ENCODE measurements at places on chromosomes 7 and 10. TPM values are rescaled to one million over a fixed set of nuclear protein-coding genes. Genes with fewer than 3 reads are reported as not detected.

The KAZALD1 gene
- total RNA-seq, result 14.4 TPM

The ZWINT gene
- total RNA-seq, result 10.9 TPM

The KCND2 gene
- 2.1 TPM for total RNA-seq

The SOSTDC1 gene
- not detected for total RNA-seq

The TRIM73 gene
- total RNA-seq, result 0.51 TPM

The OR2A5 gene
- total RNA-seq, result not detected

The ST8SIA6 gene
- total RNA-seq, result 0.26 TPM

The UTF1 gene
- not detected for total RNA-seq

The NUPR2 gene
- total RNA-seq, result not detected

DNA sequence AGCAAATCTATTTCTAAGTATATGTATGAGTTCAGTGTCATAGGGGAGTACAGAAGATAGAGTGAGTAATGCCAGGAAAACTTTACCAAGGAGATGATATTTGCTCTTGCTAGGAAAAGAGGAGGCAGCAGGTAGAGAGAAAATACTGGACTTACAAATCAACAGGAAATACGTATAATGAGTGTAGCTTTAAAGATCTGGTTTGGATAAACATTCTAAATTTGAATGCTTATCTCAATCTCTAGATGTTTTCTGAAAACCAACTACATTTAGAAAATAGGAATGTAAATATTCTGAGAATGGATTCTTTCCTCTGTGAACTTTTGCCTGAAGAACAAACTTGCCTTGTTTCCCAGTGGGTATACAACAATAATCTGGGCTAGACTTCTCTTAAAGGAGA, 46.9 kb upstream of the GNAI1 start:
- DNase-seq, result no peak

DNA sequence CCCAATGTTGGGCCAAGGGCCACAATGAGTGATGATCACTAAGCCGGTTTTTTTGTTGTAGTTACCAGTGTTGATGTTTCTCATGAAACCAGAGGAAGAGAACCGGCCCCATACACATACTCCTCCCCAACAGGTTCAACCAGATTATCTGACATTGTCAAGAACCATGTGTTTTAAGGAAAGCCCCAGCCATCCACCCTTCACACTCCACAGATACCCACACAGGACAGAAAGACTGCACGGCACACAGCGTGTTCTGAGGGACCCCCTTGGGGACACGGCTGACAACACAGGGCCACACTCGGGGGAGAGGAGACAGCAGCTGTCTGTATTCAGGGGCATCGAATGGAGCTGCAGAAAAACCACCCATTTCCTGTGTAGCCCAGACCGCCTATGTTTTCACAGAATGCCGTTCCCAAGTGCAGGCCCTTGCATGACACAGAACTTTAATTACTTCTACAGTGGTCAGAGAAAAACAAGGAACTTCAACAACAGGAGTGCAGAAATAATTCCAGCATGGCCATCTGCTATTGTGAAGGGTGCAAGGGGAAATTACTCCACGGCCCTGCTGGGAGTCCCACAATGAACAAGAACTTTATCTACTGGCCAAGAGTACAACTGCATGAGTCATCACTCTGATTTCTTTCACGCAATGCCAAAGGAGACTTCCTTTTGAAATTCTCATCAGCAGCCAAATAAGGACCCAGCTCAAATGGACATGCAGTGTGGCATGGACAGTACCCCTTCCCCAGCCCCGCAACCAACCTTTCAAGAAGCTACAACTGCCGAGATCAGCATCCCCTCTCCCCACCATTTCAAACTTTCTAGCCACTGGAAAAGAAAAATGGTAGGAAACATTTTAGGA, 2.3 kb downstream of the KLF6 start:
- peak; percentile 97 for DNase-seq

- DNase-seq, result peak; percentile 14
These were observed 27.2 kb downstream of the CCM2 start for GRCh38 chr7:45026984-45027773.

GRCh38 chr10:73247509-73248258, 629 bp upstream of the DNAJC9 start:
- DNase-seq, result no peak

- DNase-seq, result no peak
These were observed 8.0 kb downstream of the GET4 start for GRCh38 chr7:884191-885003.

DNA sequence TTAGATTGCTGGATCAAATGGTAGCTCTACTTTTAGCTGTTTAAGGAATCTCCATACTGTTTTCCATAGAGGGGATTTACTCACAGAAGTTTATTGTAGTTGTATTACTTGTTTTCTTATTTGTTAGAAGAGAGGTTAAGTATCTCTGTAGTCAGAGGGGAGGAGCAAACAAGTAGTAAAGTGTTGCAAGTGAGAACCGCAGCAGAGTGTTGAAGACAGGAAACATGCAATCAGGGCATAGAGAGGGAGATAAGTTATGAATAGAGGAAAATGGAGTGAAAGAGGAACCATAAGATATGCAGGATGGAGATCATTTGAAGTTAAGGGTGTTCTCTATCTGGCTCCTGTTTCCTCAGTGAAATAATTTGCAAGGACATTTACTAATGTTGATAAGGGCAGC, 331.4 kb upstream of the TMEM229A start:
- no peak for DNase-seq

DNA sequence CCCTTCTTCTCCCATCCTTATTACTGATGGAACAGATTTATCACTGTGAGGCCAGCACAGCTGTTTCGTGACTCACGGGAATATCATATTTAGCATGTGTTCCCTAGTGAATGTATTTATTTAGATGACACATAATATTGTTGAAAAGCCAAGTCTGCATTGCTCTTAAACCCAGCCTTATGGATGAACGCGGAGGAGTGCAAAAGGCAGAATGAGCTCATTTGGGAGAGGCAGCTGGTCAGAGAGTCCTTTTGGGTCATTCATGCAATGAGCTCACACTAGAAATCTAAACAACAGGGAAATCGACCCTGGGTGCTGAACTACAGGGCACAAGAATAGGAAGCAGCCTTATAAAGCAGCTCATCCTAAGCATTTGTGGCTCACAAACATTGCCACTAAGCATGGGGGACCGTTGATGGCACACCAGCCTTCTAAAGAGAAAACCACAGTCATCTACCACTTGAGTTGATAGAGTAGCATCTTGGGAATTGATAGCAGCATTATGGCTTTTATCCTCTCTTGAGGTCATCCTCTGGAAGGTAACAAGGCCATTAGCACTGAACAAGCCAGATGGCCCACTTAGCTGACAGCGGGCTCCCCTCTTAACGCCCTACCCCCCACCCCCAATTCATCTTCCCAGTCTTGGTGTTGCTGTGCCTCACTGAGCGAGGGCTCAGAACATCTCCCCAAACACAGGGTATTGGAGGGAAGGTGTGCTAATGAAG, 32.9 kb upstream of the SDK1 start:
- DNase-seq, result peak; percentile 99

GRCh38 chr10:18455086-18455884, 196.1 kb downstream of the NSUN6 start:
- DNase-seq, result no peak

DNA sequence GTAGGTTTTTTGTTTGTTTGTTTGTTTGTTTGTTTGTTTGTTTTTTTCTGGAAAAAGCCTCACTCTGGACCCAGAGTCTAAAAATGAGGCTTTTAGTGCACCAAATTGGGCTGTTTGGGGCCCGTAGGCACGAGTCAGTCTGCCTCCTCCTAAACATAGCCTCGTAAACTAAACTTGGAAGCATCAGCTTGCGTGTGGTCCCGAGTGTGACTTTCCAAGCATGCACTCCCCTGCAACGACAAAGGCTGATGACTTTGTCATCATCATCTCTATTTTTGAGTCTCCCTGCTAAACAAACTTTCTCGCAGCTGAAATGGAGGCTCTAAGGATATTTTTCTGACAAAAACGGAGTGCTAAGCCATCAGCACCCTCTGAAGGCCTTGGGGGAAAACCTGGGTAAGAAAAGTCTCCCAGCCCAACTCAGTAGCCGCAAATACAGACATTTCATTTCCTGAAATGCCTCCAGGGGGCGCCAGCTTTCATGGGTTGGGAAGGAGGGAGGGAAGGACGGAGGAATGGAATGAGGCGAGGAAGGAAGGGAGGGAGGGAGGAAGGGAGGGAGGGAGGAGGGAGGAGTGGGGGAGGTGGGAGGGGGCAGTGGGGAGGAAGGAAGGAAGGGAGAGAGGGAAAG, 245.9 kb downstream of the KCNMA1 start:
- DNase-seq, result peak; percentile 79

DNA sequence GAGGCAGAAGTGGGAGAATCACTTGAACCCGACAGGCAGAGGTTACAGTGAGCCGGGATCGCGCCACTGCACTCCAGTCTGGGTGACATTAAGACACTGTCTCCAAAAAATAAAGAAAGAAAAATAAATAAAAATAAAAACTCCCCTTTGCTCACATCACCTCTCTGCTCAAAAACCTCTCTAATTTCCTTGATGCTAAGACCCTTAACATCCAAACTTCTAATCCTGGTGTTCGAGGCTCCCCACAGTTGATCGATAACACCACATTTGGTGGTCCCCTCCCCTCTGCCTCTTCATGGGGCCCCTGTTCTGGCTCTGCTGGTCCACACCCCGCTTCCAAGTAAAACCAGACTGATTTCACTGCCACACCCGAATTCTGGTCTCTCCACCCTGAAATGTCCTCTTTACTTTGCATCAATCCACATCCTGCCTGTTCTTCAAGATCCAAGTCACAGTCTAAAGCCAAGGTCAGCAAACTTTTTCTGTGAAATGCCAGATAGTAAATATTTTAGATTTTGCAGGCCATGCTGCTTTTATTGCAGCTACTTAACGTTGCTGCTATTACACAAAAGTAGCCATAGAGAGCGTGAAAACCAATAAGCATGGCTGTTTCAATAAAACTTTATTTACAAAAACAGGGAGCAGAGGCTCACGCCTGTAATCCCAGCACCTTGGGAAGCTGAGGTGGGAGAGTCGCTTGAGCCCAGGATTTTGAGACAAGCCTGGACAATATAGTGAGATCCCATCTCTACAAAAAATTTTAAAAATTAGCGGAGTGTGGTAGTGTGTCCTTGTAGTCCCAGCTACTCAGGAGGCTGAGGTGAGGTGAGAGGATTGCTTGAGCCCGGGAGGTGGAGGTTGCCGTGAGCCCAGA, 11.8 kb downstream of the MOSPD3 start:
- no peak for DNase-seq

GRCh38 chr10:116053910-116054309, 219.1 kb downstream of the GFRA1 start:
- DNase-seq, result no peak

GRCh38 chr7:79034730-79035129, 418.7 kb downstream of the MAGI2 start:
- DNase-seq, result no peak

DNA sequence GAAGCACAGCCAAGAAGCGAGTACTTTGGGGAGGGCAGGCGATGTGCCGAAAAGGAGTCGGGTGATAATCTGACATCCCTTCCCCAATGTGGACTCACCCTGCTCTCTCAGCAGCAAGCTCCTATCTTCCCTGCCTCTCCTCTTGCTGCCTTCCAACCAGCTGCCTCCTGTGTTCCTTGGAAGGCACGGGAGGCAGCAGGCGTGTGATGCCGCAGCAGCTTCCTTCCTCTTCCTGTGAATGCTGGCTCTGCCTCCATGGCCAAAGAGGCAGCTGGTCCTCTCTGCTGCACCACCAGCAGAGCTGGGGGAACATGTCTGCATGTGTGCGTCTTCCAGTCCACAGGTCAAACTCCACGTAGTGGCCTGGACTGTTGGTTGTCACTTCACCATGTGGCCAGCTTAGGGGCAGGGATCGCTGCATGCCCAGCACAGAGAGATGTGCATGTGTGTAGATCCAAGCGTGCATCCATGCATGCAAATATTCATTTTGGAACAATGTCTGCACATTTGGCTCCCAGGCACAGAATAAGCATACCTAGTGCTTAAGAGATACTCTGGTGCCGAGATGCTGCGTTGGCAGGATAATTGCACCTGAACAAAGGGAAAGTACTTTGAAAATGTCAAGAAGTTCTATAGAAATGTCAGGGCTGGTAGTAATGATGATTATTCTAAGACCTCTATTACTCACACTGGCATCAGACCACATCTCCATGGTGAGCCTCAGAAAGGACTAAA, 499.8 kb downstream of the PLXNA4 start:
- DNase-seq, result no peak

GRCh38 chr7:157310676-157311185, 26.1 kb upstream of the DNAJB6 start:
- peak; percentile 50 for DNase-seq

GRCh38 chr7:133947458-133948254, 179.5 kb upstream of the LRGUK start:
- no peak for DNase-seq

DNA sequence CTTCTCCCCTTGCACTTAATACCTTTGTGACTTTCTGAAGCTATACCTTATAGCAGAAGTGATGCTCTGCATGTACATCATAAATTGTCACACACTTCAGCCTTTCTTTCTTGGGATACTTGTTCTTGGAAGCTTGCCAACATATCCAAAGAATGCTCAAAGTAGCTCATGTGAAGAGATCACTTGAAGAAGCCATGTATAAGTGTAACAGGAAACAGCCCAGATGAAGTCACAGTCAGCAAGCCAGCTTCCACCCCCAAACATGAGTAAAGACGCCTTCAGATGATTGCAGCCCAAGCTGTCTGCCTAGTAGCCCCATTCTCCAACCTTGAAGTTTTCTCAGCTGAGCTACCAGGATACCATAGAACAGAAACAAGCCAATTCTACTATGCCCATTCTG, 50.9 kb downstream of the DGKB start:
- DNase-seq, result peak; percentile 15

DNA sequence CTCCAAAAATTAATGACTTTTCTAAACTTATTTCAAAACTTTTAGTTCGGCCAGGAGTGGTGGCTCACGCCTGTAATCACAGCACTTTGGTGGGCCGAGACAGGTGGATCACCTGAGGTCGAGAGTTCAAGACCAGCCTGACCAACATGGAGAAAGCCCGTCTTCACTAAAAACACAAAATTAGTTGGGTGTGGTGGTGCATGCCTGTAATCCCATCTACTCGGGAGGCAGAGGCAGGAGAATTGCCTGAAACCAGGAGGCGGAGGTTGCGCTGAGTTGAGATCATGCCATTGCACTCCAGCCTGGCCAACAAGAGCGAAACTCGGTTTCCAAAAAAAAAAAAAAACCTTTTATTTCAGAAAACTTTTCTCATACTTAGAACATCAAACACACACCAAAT, 8.3 kb downstream of the NAMPT start:
- no peak for DNase-seq

DNA sequence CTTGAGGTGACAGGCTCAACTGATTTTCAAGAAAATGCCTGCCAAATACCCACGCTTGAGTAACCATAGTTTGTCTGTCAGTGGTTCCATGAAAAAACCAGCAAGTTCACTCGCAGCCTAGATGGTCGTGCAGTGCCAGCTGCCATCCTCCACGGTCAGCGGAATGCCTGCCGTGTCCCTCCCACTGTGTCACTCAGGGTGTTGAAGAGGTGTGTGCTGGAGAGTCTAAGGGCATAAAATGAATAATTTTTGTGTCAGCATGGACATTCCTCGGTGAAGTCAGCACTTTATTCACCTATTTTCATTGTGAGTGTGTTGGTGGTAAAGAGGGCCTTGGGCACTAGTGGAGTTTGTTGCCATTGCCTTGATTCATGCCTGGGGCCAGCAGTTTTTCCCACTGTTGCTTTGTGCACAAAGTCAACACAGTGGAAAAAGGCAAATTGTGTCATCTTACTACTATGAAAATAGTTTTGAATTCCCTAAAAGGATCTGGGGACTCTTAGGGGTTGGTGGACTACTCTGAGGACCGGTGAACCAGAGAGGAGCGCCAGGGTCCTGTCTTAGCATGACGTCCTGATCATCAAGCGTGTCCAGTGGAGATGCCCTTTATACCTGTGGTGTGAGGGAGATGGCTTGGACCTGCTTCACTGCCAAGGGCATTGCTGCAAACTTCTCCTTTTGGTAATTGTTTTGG, 17.6 kb downstream of the MINDY4 start:
- no peak for DNase-seq
